Hippocampal formation (tissue), 2 donors: ENCODE measurements at places on chromosomes 7 and 10.

DNA sequence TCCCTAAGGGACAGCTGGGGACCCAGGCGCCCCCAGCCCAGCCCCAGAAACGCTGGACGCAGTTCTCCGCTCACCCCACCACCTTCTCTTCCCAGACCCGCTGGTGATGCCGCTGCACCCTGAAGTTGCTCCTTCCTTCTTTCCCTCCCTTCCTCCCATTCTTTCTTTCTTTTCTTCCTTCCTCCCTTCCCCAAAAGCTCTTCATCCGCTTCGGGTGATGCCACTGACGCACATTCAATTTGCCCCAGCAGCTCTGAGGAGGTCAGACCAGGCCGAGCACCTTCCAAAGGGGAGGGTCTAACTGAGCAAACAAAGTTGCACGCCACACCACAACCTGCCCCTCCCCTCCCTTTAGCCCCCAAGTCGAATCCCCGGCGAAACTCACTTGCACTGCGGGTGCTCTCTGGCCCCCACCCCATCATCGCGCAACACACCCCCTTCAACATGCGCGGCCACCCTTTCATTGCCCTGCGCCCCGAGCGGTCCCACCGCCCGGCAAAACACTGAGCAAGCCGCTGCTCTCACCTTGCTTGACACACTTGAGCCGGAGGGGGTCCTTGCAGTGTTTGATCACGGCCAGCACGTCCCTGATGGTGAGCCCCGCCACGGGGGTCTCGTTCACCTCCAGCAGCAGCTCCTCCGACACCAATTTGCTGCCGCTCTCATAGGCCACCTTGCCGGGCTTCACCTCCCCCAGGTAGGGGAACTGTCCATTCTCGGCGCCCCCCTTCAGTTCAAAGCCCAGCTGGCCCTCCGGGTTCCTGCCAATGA lies 787 bp downstream of the MAGI2 start:
- DNase-seq, result peak; percentile 59

- DNase-seq, result no peak
Observed at GRCh38 chr7:129009437-129009836, 45.5 kb downstream of the TNPO3 start.

DNA sequence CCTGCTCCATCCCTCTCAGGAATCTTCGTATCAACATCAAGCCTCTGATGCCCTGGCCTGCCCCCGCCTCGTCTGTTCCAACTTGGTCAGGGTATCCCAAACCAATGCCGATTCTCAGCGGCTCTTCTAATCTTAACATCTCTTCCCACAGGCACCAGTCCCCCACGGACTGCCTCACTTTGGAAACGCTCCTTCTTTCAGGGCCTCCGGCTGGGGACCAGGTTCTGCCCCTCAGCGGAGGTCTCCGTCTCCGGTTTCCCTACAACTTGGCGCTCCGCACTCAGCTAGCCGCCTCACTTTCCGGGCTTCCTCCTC lies 488 bp downstream of the ABCF2 start:
- DNase-seq, result no peak

DNA sequence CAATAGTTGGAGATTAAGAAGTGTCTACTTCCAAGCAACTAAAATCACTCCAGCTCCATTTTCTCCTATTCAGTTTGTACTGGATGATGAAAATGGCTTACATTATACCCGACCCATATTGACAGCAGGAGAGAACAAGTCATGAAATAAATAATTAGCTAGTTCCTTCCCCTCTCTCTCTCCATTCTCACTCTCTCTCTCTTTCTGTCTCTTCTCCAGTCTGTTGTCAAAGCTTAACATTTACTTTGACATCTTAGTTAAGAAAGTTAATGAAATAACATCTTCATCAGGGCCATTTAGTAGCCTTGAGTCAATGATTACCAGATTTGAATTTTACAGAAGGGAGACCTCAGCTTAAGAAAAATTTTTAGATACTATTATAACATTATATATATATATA lies 138.5 kb downstream of the ARID5B start:
- no peak for DNase-seq

GRCh38 chr7:112994656-112995055 lies 92.0 kb downstream of the GPR85 start:
- no peak for DNase-seq

GRCh38 chr7:78792624-78793023 lies 660.8 kb downstream of the MAGI2 start:
- DNase-seq, result no peak

DNA sequence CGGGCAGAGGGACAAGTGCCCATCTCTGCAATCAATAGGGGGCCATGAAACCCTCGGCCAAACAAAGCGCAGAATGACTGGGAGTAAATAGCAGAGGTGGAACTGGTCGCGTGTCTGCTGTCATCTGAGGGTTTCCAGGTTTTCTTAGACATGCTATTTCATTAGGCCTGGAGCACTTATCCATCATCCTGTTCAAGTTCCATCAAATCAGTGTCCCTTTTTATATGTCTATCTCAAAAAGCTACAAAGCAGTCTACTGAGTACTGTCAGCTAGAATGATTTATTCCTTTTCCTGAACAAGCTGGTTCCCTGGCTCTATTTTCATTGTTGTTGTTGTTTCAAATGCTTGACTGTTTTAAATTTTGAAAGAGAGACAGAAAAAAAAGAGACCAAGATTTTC lies 590.5 kb downstream of the PARD3 start:
- no peak for DNase-seq

DNA sequence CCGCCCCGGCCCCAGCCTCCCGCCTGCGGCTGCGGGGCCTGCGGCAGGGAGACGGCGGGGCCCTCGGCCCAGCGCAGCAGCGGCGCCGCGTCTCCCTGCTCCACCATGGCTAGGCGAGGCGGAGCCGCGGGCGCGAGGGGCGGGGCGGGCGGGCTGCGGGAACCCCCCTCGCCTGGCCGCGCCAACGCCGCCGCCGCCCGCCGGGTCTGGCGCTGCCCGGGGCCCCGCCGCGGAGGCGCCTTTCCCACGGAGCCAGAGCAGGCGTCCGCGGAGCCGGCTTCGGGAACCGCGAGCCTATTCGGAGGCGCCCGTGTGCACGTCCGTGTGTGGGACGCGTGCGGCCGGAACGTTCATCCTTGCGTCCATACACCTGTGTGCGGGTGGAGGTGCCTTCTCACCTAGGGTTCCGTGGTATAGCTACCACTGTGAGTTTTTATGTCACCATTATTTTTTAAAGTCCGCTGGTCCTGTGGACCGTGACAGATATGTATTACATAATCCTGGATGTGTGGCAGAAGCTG lies at the start of gene DENND11:
Gene DENND11 (minus strand): TSS at position 120 of the 521 bp plus-strand sequence. CDS start 13 bp downstream, at position 107.
- DNase-seq, result peak; percentile 41

DNA sequence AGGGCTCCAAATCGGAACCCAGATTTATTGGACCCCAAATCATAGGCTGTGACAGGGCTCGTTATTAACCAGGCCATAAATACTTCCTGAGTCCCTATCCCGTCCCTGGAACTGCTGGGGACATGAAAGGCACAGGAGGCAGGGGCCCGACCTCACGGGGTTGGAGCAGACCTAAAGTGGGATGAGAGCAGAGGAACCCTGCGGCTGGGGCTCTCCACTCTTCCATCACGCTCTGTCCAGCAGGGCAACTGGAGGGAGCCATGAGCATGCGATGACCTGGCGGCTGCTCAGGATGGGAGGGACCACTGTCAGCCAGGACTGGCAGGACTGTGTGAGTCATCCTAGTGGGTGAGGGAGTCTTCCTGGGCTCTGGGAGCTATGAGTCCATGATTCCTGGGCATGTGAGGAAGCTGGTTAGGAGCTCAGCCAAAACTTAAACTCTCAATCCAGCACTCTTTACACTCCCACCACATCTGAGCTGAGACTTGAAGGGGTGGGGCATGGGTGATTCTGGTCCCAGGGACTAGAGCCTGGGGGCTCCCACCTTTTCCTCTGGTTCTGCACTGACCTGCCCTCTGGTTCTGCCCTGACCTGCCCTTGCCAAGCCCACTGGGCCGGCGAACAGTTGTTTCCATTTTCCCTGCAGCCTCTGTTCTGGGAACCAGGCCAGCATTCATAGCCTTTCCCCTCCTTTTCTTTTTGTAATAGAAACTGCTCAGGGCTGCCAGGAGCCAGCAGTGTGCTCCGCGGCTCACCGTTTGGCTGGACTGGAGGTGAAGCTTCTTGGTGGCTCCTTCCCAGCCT lies 47.1 kb downstream of the SYPL1 start:
- peak; percentile 71 for DNase-seq

DNA sequence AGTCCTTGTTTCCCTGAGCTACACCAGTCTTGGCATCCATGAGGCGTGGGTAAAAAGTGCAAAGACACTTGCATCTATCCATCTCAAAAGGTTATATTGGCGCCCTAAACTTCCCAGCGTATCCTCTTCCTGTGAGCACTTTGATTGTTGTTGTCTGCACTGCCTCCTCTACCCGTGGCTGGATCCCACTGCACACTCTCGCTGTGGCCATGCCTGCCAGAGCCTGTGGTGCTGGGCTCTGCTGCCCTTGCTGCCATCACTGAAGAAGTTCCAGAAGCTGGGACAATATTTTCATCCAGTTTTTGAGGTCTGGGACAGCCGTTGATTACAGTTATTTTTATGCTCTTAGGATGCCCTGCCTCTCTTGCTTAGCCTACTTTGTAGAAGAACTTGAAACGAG lies 85.3 kb upstream of the PCGF5 start:
- no peak for DNase-seq

GRCh38 chr10:83372646-83373045 lies 766.7 kb upstream of the GHITM start:
- DNase-seq, result no peak

GRCh38 chr7:137895301-137896221 lies 48.8 kb upstream of the DGKI start:
- no peak for DNase-seq

DNA sequence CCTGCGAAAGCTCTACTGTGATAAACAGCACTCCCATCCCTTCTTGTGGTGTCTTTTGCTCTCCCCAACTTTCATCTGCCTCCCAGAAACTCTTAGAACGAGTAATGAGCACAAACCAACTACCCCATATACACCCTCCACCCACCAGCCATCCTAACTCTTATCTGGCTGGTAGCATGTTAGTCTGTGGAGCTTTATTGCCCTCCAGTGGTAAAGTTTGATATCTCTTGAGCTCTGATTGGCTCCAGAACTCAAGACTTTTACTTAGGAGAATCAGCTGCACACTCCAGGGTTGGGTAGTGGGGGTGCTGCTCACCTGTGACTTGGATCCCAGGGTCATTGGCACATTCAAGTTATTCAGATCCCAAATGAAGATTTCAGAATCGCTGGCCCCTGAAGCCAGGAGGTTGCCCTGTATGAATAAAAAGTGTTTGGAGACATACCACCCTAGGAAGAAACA lies 10.9 kb downstream of the SEC31B start:
- no peak for DNase-seq

DNA sequence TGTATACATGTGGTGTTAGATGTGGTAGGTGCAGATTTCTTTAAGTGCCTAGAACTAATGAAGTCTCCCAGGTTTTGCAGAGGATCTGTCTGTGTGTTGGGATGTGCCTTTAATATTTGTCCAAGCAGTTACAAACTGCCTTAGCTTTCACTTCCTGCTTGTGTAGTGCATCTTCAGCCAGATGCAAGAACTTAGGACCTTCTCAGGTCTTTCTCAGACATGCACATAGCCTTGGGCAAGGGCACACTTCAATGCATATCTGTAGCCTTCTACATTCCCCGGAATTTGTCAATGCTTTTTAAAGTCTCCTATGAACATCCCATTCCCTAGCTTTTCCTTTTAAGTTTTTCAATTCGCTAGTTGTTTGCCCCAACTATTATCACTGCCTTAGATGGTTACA lies 47.2 kb upstream of the SLC39A12 start:
- DNase-seq, result no peak

DNA sequence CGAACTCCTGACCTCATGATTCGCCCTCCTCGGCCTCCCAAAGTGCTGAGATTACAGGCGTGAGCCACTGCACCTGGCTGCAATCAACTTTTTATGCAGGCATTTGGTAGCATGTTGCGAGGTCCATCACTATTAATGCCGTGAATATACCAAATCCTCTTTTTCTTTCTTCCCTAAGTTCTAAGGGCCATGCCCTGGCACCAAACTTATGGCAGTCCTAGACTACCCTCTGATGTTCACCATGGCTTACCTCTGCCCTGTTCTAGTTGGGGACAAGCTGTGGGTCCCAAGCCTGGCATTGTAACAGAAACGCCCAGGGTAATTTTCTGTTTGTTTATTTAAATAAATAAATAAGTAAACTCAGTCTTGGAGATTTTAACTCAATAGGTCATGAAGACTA lies 13.3 kb downstream of the PRSS2 start:
- no peak for DNase-seq

- DNase-seq, result peak; percentile 75
Observed at GRCh38 chr10:78777466-78777865, 291.3 kb upstream of the ZMIZ1 start.

DNA sequence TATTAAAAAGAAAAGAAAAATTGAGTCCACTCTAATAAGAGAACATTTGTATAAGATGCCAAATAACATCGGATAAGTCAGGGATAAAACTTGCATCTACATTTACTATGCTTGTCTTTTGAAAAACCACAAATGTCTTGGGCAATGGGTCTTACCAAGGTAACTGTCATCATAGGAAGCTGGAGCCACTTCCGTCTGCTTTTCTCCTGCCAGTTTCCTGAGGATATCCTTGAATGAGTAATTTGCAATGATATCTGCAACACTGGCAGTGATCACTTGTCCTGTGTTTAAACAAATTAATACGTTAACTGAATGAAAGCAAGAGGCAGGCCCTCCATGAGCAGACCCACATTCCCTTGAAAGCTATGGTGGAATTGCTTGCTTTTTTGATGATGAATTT lies 47.3 kb downstream of the ITGA8 start:
- DNase-seq, result no peak

- no peak for DNase-seq
Observed at GRCh38 chr10:373526-374309, 238.5 kb downstream of the ZMYND11 start.

- DNase-seq, result no peak
Observed at GRCh38 chr10:89664203-89664602, 19.2 kb upstream of the PANK1 start.

GRCh38 chr10:43825421-43825820 lies 176.7 kb upstream of the ZNF32 start:
- no peak for DNase-seq

DNA sequence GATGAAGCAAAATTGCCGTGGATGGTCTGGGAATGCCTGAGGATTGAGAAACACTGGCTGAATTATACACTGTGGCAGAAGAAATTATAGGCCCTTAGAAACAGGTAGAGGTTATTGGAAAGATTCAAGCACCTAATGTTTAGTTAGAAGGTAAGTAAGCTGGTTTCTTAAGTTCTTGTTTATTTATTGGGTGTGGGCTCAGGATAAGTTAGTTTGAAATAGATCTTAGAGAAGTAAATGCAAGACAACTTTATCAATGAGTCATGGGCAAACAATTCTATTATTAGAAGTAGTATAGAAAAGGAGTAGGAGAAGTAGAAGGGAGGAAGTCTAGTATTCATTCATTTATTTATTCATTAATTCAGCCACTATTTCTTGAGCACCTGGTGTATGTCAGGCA lies 96.5 kb downstream of the KAT6B start:
- no peak for DNase-seq

GRCh38 chr7:73308665-73309214 lies at the start of gene NSUN5:
TSS of gene NSUN5 (minus strand) at chr7:73308826. CDS start at chr7:73308790, 36 bp downstream.
- DNase-seq, result peak; percentile 70
